Stimulated activated CD4-positive, alpha-beta T cell treated with anti-CD3 and anti-CD28 coated beads, Interleukin-4, amount 100 ng/mL, for 48 hours (primary cell): ENCODE measurements at places on chromosomes 2 and 18.

DNA sequence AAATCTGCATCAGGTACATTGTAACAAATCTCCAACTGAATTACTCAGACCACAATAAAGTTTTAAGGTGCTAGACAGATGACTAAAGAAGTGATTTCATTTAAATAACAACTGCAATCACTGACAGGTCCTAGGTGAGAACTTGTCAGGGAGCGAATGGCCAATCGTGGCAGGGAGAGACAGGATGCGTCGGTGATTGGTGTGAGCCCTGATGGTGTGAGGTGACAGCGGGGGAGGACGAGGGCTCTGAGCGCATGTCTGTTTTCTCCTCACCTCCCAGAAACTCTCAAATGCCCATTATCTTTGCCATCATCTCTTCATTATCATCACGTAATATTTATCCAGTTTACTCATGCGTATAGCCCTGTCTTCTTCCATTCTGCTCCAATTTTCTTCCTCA is 207.9 kb upstream of the LYPD1 start:
- DNase-seq, result no peak

DNA sequence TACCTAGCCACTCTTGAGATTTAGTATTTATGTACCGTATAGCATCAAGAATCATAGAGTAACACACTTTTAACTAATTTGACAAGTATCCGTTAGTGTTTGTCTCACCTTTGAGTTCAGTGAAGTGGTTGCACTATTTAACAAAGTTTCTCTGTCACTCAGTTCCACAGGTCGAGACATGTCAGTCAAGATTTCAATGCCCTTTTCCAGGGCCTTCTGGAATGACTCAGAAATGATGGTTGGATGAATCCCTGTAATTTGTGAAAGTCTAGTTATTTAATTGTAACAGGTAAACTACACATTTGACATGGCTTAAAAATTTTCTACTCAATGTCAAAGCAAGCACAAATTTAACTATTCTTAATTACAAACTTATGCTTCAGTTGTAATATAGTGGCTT is 9.7 kb downstream of the CCT4 start:
- no peak for DNase-seq

- no peak for DNase-seq
Measured at GRCh38 chr2:169546756-169547155, 26.9 kb downstream of the FASTKD1 start.

- no peak for DNase-seq
Measured at GRCh38 chr2:129821445-129821844, 158.0 kb upstream of the RAB6C start.

GRCh38 chr2:169673106-169673505 is 21.1 kb downstream of the CFAP210 start:
- no peak for DNase-seq

DNA sequence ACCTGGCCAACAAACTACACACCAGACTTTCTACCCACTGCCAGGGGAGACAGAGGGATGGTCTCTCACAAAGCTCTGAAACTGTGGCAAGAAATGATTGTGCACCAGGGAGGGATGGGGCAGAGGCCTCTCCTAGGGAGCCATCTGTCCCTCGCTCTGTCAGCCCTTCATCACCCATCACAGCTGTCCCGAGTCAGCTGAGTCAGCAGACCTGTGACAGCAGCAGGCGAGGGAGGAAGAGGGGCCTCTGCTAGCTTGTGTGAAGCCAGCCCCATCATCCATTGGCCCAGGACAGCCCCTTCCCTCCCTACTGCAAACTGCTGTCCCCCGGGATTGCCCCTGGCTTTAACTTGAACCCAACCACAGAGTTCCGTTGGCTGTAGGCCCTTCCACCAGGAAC is 5.0 kb downstream of the SH2D6 start:
- DNase-seq, result no peak

DNA sequence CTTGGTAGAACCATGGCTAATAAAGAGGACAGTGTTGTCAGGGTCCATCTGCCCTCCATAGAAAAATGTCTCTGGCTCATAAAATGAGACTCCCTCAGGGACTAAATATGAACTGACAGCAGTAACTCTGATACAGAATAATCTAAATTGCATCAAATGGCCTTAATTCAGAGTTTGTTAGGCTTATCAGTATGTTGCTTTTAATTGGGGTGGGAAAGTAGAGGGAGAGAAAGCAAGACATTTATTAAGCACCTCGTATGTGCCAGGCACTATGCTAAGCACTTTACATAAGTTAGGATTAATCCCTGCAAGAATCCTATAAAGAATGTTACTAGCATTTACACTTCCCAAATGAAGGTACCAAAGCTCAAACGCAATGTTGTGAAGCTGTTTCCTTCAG is 115.2 kb downstream of the MMADHC start:
- no peak for DNase-seq

GRCh38 chr2:190840569-190841172 is 40.0 kb upstream of the GLS start:
- DNase-seq, result no peak

- no peak for DNase-seq
Measured at GRCh38 chr2:173874894-173875237, 90.3 kb downstream of the SP3 start.

- peak; percentile 89 for DNase-seq
Measured at GRCh38 chr2:97697252-97698235, 15.8 kb upstream of the ZAP70 start.

DNA sequence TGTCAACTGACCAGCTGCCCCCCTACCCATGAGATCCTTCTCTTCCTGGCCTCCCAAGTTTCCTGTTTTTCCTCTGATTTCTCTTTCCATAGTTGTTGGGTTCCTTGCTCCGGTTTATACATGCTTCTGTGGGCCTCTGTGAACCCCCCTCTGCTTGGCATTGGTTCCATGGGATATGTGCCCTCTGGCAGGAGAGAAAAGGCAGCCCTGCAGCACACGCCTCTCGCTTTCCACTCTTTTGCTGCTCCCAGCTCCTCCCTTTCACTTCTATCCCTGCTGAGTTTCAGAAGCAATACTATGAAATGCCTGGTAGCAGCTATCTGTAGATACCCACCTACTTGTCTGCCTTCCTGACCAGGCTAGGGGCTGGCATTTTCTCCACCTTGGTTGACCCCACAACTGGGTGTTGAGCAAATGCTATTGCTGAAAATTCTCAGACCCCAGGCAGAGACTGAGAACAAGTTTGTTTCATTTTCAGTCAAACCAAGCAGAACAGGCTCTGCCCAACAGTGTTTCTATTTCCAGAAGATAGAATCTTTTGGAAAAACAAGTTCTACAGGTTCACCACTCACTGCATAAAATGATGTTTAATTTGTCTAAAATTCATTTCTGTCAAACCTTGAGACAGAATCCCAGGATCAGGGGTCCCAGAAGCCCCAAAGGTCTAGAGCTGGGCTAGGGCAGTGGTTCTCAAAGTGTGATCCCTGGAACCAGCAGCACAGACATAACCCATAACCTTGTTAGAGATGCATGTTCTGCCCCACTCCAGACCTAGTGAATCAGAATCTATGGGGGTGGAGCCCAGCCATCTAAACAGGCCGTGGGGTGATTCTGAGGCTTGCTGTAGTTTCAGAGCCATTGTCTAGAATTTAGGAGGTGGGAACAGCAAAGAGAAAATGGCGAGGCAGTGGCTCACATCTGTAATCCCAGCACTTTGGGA is 13.4 kb downstream of the CAPG start:
- no peak for DNase-seq

GRCh38 chr18:24214144-24214543 is 75.3 kb downstream of the CABYR start:
- DNase-seq, result no peak

DNA sequence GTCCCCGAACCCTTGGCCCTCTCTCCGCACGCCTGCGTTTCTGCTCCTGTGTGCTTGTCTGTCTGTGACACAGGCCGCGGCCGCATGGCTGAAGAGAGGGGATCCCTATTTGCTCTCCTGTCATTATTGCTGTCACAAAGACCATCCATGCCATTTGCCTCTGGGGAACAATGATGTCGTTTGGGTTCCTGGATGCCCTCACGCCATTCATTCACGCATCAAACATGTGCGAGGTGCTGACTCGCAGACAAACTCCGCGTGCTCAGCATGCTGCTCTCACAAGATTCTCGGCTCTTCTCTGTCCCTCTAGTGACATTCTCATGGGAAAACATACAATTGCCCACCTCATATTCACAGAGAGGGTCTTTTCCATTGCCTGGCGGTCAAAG is 67.8 kb downstream of the ASB1 start:
- DNase-seq, result no peak

DNA sequence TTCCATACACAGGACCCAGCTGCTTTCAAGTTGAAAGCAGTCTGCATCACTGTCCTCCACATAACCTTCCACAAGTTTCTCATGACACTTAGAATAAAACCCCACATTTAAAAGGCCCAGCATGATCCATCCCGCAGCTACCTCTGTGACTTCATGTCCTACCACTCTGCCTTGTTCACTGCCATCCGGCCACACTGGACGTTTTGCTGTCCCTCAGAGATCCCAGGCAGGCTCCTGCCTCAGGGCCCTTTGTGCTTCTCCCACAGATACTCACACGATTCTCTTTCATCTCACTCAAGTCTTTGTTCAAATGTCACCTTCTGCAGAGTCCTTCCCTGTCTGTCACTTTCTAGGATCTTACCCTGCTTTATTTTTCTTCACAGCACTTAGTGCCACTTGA is 232.9 kb upstream of the BOD1L2 start:
- DNase-seq, result no peak

- DNase-seq, result no peak
Measured at GRCh38 chr2:234476766-234477165, 20.1 kb downstream of the ARL4C start.

GRCh38 chr2:31238906-31239592 is 5.1 kb downstream of the EHD3 start:
- DNase-seq, result no peak

DNA sequence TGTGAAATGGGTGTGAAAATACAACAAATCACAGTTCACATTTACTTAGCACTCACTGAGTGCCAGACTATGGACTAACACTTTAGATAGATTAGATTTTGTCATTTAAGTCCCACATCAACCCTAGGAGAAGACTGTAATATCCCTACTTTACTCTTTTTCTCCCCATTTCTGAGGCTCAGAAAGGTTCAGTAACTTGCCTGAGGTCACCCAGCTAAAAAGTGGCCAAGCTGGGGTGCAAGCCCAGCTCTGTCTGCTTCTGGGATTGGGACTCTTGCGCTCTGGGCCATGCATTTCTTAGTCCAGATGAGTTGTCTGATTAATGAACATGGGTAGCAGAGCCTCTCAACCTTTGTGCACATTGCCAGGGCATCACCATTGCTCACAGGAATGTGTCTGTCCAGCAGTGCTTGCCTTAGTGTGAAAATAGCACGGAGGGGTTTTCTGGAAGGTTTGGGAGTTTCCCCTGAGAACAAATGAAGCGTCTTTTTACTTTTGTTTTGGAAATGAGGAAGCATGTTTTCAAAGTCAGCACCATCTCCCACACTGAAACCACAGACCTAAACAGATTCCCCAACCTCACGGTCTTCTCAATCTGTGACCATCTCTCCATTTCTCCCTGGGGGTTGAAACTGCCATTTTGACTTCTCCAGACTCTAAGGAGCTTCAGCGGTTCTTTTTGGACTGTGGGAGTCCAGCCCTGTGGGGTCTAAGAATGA is 31.9 kb downstream of the NRP2 start:
- DNase-seq, result no peak

DNA sequence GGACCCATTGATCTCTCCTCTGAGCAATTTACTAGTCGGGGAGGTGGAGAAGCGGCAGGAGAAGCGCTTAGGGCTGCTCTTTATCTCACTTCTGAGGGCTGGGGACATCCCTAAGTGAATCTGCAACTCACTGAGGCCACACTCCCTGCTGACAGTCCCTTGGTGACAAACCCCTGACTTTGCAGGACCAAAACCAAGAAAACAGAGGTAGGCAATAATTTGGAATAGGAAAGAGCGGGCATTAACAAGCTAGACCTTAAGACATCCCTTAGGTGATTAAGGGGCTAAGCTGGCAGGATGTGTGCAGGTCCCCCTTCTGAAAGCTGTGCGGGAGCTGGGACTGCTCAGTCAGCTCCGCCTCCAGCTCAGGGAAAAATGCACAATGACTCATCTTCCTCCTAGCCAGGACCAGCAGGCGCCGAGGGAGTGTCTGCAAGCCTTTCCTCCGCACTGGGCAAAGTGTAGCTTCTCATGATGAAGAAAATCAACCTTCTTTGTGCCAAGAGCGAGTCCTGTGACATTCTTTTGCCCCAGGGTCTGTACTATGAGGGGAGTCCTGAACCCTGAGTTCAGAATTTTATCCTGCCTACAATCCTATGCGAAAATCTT is 63.3 kb downstream of the BOD1L2 start:
- DNase-seq, result no peak

- DNase-seq, result no peak
Measured at GRCh38 chr2:1598041-1598710, 146.1 kb downstream of the PXDN start.

DNA sequence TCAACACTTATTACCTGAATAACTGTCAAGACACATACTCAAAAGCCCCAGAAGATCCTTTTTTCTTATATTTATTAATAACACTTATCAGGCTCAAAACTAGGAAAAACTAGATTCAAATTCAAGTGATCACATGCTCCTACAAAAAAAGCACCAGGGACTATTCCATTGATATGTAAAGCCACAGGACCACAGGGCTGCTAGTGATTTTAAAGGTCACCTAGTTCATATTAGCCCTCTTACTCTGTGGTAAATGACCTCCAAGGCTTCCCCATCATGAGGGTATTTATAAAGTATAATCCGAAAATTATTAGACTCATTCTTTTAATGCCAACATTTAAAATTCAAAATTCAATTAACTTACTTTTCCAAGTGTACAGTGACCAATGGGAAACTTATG is 52.5 kb downstream of the LRPPRC start:
- no peak for DNase-seq

- no peak for DNase-seq
Measured at GRCh38 chr18:32893915-32894314, 121.1 kb upstream of the KLHL14 start.

GRCh38 chr2:27496357-27497287 is at the start of gene GCKR:
Gene GCKR (plus strand): TSS chr2:27496839. CDS start chr2:27496905, 66 bp downstream.
- no peak for DNase-seq

DNA sequence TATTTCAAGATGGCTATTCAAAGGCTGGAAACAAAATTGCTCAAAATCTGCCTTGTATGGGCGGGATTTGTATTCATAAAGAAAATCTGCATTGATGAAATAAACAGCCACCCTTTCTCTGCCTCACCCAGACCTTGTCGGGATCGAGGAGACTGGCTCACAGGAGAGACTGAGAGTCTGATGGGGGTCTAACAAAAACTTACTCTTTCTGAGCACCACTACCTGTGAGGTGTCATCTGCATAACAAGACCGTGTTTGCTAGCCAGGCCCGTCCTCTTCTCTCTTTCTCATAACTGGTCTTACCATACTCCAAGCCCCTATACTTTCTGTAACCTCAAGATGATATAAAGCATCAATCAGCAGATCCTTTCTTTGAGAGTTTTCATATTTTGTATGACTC is 115.6 kb downstream of the INO80D start:
- no peak for DNase-seq

GRCh38 chr2:200125444-200126284 is 170.3 kb downstream of the MAIP1 start:
- DNase-seq, result no peak

- no peak for DNase-seq
Measured at GRCh38 chr2:75500633-75501032, 60.1 kb downstream of the EVA1A start.
